ENCODE measurements at places on chromosomes 13 and 19. TPM values are rescaled to one million over a fixed set of nuclear protein-coding genes. Genes with fewer than 3 reads are reported as not detected.

The C5AR2 gene
- not detected for total RNA-seq

The PSG7 gene
- total RNA-seq = not detected

The DPY19L3 gene
- 41.3 TPM for total RNA-seq

The ZNF177 gene
- total RNA-seq = 2.2 TPM

Data from stomach (tissue), 19 donors.